ENCODE measurements at places on chromosomes 7 and 10. TPM values are rescaled to one million over a fixed set of nuclear protein-coding genes. Genes with fewer than 3 reads are reported as not detected.

GRCh38 chr10:14025283-14026189 is 305.2 kb downstream of the FRMD4A start:
- DNase-seq: peak; percentile 23

GRCh38 chr7:2010551-2011265 is 222.0 kb downstream of the MAD1L1 start:
- DNase-seq: no peak

GRCh38 chr10:33201056-33201780 is 133.2 kb downstream of the NRP1 start:
- no peak for DNase-seq

GRCh38 chr7:45178241-45179225 is 20.9 kb downstream of the RAMP3 start:
- DNase-seq: no peak

GRCh38 chr7:116994611-116995010 is 41.3 kb downstream of the ST7 start:
- no peak for DNase-seq

- no peak for DNase-seq
Observed at GRCh38 chr10:76244061-76244686, 812.8 kb downstream of the LRMDA start.

DNA sequence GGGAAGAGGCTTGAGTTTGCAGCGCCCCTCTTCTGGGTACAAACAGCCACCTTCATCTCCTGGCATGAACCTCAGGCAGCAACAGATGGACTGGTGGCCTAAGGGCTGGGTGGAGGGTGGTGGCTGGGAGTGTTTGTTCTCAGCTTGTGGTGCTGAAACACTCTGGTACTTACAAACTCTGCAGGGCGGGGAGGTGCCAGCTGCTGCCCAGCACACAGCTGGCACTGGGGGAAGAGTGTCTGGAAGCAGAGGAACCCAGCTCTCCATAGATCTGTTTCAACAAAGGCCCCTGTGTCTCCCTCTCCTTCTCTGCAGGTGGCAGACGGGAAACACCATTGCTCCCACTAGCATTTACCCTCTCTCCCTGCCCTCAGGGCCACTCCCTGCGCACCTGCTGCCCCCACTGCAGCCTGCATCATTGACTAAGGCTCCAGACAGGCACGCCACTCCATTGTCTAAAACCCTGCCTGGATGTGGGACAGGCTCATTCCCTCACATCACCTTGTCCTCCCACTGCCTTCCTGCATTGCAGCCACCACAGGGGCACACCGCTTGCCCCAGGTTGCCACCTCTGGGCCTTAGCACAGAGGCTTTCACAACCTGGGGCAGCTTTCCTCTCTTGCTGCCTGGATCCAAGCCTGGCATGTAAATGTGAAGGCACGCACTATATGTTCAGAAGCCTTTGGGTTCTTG is 6.5 kb downstream of the ARHGAP22 start:
- no peak for DNase-seq

DNA sequence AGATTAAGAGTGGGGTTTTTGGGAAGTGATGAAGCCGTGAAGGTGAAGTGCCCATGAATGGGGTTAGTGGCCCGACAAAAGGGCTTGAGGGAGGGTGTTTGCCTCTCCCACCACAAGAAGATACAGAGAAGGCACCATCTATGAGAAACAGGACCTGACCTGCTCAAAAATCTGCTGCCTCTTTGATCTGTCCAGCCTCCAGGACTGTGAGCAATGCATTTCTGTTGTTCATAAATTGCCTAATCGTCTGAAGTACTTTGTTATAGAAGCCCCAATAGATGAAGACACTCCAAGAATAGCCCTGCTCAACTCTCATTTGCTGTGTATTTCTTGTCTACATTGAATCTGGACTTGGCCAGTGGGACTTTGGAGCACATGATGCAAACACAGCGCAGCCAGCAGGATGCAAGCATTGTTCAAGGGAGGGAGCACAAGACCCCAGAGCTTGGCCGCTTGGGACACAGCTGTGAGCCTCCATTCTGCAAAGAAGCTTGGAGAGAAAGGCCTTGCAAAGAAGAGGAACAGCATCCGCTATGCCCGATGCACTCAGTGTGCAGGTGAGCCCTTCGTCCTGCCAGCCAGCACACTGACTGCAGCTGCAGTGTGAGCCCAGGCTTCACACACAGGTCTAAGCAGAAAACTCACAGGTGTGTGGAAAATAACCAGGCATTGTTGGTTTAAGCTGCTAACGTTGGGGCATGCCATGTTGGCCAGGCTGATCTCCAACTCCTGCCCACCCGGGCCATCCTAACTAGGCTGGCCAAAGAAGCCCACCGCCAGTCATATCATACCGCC is 73.2 kb upstream of the KLF6 start:
- no peak for DNase-seq

DNA sequence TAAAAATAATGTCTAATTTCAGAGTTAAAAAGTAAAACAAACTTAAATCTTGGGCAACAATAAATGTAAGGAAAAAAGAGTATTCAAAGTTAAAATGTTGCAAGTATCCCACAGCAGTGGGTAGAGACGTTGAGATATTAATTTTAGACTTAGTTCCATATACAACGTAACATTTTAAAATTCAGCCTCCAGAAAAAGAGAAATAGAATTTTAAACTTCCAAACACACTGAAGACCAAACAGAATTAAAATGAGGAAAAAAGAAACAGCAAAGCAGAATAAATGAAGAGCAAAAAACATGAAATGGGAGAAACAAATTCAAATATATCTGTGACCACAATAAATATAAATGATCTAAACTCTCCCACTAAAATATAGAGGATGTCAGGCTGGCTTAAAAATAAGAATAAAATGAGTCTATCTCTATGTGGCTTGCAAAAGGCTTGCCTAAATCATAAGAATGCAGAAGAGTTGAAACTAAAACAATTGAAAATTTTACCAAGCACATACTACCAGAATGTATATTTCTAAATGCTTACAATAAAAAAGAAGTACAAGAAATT is 46.0 kb upstream of the EGFR start:
- no peak for DNase-seq

Gene OR13A1
- total RNA-seq: not detected

Gene RADIL
- total RNA-seq: not detected

Gene TRIM50
- total RNA-seq: not detected

Gene STX1A
- 10.0 TPM for total RNA-seq

Gene FKBP9
- 146 TPM for total RNA-seq

Gene NPTX2
- under 0.01 TPM for total RNA-seq

Gene RAPGEF5
- total RNA-seq: 0.28 TPM

Data from IMR-90 (cell line).